ENCODE measurements at places on chromosomes 2 and 18.

DNA sequence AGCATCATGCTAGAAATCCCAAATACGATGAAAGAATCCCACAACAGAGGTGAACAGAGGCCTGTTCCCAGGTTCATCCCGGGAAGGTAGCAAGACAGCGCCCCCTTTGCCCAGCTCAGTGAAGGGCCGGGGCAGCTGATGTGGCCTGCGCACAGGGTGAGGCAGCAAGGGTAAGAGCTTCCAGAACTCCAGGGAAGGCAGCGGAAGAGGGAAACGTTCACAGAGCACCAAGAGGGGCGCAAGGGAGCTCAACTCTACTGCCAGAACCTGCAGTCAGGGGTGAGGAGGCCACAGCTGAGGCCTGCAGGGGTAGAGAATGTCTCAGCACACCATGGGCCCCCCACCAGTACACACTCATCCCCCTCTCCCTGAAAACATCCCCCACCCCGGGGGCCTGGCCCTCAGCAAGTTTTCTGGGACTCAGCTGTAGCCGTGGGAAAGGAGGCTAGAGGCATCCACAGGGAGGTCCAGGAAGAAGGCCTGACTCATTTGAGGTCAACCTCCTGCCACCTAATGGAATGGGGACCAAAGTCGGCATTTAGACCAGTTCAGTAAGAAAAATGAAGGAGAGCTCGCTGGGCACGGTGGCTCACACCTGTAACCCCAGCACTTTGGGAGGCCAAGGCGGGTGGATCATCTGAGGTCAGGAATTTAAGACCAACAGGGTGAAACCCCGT is 95.6 kb upstream of the ASAP2 start:
- no peak for DNase-seq

DNA sequence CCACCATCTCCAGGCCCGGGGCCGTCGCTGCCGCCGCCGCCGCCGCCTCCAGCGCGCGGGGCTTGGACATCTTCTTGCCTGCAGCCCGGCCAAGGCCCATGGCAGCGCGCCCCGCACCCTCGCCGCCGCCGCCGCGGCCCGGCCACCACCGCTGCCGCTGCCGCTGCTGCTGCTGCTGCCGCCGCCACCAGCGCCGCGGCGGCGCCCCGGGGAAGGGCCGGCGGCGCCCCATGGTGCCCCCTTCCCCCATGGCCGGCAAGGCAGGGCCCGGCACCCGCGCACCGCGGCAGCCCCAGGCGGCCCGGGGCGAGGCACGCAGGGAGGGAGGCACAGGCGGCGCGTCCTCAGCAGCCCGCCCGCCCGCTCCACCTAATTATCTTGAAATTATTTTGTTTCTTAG is 3057.4 kb downstream of the RPIA start:
- no peak for DNase-seq

- DNase-seq = peak; percentile 20
These were observed 78.0 kb downstream of the CRIM1 start for GRCh38 chr2:36433311-36434217.

DNA sequence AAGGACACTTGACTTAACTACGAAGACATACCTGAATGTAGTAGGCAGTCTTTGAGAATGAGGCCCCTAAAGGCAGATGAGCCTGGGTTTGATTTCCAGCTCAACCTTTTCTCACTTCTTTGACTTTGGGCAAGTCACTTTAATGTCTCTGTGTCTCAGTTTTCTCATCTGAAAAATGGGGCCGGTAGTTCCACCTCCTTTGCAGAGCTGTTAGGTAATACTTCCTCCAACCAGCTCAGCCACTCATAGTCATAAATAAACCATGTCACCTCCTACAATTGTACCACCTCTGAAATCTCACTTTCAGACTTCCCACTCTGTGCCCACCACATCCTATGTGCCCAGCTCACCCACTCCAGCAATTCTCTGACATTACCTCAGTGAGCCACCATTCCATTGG is 10.4 kb downstream of the ARHGAP25 start:
- no peak for DNase-seq

DNA sequence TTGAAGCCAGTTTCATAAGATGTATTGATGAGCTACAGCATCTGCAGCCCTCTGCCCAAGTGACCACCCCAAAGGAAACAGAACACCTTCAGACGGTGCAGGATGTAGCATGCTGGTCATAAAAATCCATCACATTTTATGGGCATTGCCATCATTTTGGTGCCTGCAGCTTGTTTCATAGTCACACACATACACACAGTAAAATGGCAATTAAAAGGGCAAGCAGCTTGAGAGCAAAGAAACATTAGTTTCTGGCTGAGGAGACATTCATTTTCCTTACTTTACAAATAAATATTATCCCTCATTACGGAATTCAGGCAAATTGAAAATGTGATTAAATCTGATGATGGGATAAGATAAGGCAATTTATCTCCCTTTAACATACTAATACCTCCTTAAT is 13.4 kb downstream of the MYO5B start:
- no peak for DNase-seq

DNA sequence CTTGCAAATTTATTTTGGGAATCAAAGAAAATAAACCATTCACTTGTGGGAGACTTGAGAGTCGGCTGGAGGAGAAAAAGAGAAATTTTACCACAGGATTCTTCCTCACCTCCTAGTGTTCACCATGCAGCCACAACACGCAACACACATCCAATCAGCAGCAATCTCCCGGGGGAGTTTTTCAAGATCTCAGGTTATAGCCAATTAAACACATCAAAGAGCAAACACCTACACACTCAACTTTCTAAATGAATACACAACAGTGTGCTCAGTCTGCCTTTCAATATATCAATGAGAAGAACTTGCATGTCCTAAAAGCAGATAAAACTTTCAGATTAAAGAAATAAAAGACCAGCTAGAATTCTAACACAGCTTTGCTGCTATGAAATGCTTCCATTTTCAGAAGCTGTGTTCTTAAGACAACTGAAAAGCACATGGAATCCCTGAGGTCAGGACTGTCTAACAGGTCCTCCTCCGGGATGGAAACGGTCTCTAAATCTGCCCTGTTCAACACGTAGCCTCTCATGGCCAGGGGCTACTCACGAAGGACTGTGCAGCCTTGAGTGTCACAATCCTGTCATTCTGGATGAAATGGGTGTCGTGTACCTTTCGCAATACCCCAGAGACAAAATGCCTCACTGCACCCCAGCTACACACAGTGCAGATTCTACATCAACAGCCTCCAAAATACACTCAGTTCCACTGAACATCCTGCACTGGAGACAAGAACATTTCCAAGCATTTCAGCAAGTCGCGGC is 84.2 kb downstream of the ZNF516 start:
- no peak for DNase-seq

DNA sequence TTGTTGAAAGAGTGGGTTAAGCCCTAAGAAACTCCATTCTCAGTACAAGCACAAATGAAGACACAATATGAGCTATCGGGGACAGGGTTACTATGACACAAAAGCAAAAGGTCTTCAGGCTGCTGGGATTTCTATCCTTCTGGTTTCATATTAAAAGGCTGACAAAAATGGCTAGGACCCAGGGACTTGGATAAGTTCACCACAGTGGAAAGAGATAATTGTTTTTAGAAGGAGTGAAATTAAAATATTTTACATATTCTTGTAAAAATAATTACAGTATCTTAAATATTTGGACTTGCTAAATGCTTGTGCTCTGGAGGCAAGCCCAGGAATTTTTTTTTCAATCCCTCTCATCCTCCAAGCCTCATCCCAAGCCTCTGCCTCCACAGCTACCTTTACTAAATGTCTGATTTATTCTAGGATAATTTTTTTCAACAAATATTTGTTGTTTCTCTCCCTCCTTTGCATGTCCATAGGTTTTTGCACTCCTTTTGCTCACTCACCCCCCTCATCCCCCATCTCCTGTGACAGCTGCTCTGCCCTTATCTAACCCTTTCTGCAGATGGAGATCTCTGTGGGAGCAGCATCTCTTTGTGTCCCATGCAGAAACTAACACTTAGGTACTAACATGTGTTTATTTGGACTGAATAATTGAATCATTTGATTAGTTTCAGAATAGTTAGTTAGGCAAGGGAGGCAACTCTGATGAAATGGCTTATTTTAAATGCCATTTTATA is 47.8 kb upstream of the NABP1 start:
- no peak for DNase-seq

DNA sequence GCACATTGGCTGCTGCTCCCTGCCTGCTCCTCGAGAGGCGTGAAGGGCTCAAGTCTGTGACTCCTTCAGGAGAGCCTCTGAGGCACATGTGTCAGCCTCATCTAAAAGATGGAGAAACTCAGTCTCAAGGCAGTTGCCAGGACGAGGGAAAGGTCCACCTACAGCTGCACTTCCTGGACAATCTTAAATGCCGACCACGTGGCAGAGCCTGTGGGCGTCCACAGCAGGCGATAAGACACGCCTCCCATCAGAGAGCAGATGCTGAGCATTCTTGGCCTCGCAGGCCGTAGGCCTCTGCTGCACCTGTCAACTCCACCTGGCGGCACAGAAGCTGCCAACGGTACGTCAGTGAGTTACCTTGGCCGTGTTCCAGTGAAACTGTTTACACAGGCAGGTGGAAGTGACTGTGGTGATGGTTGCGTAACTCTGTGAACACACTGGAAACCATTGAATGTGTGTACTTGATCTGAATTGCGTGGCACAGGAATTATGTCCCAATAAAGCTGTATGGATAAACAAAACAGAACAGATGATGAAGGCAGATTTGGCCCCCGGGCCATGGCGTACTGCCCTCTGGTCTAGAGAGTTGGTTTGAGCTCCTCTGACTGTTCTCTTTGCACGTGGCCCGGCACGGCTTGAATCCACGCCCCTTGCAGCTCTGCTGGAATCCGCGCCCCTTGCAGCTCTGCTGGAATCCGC is 114.5 kb downstream of the RNF144A start:
- peak; percentile 99 for DNase-seq

DNA sequence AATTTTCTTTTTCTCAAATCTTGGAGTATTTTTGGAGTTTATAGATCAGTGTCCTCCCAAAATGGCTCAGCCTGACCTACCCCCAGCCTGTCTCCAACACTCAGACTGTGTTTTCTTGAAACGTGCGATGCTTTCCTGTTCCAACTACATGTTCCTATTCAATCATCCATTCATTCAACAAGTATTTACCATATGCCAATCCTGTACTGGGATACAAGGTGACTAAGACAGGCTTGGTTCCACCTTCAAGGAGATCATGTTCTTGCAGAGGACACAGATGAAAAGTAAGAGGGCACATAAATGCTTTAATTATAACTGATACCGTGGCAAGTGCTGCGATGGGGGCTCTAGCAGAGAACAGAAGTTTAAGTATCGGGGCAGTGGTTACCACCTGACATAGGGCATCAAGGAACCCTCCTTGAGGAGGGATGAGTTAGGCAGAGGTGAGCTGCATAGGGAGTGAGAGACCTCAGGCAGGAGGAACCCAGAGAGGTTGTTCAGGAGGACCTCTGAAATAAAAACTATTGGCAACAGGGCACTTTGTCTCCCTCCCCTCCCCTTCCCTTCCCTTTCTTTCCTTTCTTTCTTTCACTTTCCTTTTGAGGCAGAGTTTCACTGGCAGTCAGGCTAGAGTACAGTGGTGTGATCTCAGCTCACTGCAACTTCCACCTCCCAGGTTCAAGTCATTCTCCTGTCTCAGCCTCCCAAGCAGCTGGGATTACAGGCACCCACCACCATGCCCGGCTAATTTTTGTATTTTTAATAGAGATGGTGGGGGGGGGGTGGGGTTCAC is 469.0 kb downstream of the EPHA4 start:
- DNase-seq = peak; percentile 8

DNA sequence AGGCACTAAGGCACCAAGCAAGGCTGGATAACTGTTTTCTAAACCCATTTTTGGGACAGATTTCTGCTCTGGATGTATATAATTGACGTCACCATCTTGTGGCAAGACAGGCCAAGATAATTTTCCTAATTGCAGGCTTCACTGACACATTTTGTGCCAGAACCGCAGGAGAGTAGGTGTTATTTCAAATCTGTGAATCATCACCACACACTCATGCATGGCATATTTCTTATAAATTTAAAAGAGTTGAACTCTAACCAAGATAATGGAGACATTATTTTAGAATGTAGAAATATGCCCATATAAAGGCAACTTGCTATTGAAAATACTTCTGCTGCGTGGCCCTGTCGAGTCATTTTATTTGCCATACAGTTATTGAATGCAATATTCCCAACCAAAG is 68.3 kb upstream of the ACYP2 start:
- no peak for DNase-seq

- no peak for DNase-seq
These were observed 5.3 kb upstream of the CEP68 start for GRCh38 chr2:65050931-65051330.

- DNase-seq = no peak
These were observed 12.3 kb upstream of the SPAG16 start for GRCh38 chr2:213271947-213272346.

- DNase-seq = no peak
These were observed 22.2 kb downstream of the HK2 start for GRCh38 chr2:74856004-74856578.

DNA sequence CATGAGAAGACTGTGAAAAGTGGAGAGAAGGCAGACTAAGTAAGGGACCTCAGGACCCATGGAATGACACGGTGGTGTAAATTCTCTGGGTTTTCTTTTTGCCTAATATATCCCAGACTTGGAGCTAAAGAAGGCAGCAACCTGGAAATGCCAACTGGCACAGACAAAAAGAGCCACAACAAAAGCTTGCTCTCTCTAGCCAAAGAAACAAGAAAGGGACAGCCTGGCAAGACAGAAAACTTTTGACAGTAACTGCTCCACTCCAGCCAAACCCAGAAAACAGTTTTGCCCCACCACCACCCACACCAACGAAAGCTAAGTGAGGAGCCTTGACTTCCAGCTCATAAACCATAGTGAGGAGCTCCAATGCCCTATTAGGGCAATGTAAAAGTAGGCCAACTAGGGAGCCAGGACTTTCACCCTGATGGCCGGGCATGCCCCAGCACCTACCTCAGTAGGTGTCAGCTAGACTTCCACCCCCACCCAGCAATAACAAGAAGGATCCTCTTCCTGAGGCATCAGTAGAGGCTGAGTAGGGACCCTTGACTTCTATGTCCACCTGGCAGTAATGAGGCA is 35.5 kb downstream of the PELI1 start:
- DNase-seq = no peak

GRCh38 chr2:7133521-7133920 is 216.3 kb downstream of the RNF144A start:
- no peak for DNase-seq

GRCh38 chr2:119366161-119366648 is 429 bp downstream of the C2orf76 start:
- peak; percentile 61 for DNase-seq

DNA sequence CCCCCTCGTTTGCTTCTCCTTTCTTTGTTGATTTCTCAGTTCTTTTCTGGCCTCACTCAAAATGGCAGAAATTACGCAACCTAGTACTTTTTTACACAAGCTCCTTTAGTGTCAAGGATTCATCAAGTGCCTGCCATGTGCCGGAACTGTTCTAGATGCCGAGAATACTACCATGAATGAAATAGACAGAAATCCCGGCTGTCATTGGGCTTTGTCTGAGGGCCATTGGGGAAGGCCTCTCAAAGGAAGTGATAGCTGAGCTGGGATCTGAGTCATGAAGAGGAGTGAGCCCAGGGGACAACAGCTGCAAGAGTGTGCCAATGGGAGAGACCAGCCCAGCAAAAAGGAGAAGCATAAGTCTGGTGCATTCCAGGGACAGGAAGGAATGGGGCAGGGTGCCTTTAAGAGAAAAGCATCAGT is 34.3 kb upstream of the PPP1CB start:
- DNase-seq = no peak

GRCh38 chr2:27893006-27893405 is 2.5 kb downstream of the BABAM2 start:
- no peak for DNase-seq

Data from NCI-H2171 treated with DMSO at 0.1 percent for 48 hours (cell line).